Activated naive CD4-positive, alpha-beta T cell (primary cell): ENCODE measurements at places on chromosomes 6 and 20.

DNA sequence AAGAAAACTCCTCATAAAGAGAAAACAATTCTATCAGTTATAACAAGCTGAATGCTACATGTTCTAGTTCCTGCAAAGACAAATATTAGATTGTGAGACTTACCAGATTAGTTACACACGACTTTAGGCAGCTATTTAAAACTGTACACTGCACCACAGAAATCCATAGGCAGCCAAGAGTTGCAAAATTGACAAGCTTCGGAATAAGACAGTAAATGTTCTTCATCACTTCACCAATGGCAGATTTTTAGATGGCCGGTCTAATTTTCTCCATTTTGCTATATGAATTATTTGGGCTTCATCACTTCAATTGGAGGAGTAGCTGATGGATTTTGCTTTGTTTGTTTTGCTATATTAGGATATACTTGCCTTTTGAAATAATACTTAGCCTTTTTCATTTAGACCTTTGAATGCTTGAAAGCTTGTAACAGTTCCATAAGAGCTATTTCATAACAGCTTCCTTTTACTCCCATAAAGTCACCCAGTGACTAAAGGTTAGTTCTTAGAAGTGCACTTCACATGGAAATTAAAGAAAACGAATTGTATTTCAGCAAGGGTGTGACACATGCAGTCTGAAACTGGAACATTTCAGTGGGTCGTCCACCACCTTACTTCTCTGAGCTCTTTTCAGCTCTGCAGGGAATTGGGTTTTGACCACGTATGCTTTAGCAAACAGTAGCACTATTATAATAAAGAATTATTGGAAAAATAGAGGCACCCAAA is at the start of gene ROS1:
TSS of gene ROS1 (minus strand) at position 512 of the 723 bp plus-strand sequence. CDS start at position 226, 286 bp downstream.
- DNase-seq, result no peak

- DNase-seq, result no peak
These were observed 46.9 kb upstream of the SMIM29 start for GRCh38 chr6:34295721-34296120.

- no peak for DNase-seq
These were observed 18.3 kb downstream of the SLC16A10 start for GRCh38 chr6:111105578-111105977.

DNA sequence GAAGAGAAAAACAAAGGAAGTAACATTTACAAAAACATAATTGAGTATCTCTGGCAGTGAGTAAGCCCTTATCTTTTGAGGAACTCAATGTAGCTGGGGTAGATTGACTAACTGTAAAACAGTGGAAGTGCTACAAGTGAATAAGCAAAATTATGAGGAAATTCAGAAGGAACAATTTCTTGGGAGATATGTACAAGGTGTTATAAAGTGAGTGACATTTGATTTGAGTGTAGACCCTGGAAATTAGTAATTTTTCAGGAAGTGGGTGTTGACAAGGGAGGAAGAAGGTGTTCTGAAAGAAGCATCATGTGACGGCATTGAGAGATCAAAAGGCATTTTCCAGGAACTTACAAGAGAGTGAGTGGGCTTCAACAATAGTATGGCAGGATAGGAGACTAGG is 22.2 kb downstream of the XRN2 start:
- DNase-seq, result no peak

- DNase-seq, result no peak
These were observed 18.3 kb downstream of the VEGFA start for GRCh38 chr6:43788301-43788700.

DNA sequence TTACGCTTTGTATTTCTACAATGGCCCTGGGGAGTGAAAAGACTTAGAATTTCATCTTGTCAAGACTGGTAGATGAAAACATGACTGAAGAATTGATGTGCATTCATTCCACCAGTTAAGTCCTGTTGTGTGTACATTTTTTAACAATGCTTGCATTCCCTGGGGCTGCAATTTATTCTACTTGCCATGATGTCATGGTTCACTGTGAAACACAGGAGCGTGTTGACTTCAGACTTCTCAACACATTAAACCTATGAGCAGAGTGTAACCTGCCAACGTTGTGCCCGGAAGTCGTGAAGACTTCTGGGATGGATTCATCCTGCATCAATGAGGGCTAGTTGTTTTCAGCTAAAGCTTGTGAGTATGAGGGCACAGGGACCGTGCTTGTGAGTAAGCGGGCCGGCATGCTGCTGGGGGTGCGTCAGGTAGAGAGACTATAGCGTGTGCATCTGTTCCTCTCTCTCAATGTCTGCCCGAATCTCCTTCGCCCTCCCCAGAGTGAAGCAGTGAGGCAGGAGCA is 26.3 kb upstream of the RIMS4 start:
- DNase-seq, result no peak

DNA sequence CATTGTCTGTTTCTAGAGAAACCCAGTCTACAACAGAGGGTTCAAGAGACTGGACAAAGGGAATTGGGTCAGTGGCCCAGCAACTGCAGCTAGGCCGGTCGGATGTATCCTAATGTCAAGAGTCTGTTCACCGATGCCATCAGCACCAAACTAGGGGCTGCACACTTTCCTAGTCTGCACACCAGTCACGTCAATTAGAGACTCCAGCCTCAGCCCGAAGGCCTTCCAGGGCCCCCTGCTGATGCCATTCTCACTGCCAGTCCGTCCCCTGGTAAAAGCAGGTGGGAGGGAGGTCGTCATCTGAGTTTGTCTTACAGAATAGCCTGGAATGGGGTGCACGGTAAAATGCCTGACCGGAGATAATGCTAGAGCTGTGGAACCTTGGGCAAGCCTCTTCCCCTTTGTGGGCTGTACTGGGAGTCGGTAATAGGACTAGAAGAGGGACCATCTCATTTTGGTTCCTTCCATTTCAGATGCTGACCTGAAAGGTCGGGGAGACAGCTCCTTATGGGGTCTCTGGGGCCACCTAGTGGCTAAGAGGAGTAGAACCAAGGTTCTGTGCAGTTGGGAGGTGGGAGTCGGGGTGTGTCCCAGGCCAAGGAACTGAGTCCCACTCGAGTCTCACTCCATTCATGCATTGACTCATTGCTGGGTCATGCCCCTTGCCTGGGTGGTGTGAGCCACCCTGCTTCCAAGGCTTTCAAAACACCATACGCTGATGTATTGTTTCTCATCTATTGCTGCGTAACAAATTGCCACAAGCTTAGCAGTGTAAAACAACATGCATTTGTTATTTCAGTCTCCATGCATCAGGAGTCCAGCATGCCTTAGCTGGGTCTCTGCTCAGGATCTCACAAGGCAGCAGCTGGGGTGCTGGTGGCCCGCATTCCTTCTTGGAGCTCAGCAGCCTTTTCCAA is 5.1 kb downstream of the SOX12 start:
- DNase-seq, result peak; percentile 14

DNA sequence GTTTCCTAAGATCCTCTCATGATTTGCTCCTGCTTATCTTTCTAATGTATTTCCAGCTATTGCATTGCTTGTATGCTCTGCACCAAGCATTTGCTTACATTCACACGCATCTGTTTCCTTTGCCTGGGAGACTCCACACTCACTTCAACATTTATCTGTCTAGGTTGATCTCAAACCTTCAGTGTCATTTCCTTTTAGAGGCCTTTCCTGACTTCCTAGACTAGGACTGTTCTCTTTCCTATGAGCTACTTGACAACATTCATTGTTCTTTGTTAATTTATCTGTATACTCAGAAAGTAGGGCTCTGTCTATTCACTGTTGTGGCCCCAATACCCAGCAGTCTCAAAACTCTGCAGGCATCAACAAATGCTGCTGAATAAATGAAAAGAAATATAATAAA is 84.4 kb downstream of the WASF1 start:
- DNase-seq, result no peak

GRCh38 chr6:21741221-21742109 is 147.9 kb downstream of the SOX4 start:
- no peak for DNase-seq
